ENCODE measurements at places on chromosomes 1 and 21. TPM values are rescaled to one million over a fixed set of nuclear protein-coding genes. Genes with fewer than 3 reads are reported as not detected.

DNA sequence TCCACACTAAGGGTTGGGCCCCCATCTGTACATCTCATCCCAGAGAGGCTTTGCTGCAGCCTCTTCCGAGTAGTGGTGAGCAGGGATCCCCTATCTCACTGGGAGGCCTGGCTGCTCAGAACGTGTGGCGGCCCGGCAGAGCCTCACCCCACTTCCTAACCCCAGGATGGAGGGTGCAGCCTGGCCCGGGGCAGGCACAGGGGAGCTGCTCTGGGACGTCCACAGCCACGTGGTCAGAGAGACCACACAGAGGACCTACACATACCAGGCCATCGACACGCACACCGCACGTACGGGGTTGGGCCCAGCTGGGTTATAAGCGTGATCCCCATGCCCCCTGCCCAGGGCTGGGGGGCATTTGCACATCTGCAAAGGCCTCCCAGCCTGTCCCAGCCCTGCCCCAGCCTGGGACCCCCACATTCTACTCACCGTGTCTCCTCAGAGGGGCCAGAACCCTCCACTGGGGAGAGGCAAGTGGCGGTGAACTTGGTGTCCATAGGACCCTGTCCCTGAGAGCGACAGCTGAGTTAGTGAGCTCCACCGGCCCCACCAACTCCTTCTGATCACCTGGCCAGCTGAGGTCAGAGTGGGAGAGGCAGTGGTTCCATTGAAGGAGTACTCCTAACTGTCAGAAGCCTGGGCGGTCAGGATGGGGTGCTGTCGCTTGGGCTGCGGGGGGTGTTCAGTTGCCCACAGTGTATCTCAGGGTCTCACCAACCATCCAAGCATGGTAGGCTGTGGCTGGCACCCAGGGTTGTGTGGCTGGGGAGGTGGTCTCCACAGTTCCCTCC is 41.2 kb downstream of the TRIM11 start:
- no peaks in the 10 kb centered on the region for H3K27me3 ChIP-seq
- DNase-seq: no peak
- H3K27ac ChIP-seq: peak overlapping the region; percentile 48

CA14 gene
- total RNA-seq: 0.31 TPM

LAMB3 gene
- 1.9 TPM for total RNA-seq

GRCh38 chr1:177305040-177306018 is 134.6 kb downstream of the BRINP2 start:
- no peaks in the 10 kb centered on the region for H3K27me3 ChIP-seq
- no peaks in the 10 kb centered on the region for H3K4me1 ChIP-seq
- no peaks in the 10 kb centered on the region for H3K36me3 ChIP-seq
- DNase-seq: no peak

SLC45A1 gene
- 0.56 TPM for total RNA-seq

ARMH1 gene
- 0.78 TPM for total RNA-seq

TMPRSS2 gene
- total RNA-seq: not detected

- H3K4me1 ChIP-seq: no peaks in the 10 kb centered on the region
- H3K36me3 ChIP-seq: no peaks in the 10 kb centered on the region
- DNase-seq: no peak
- H3K4me3 ChIP-seq: no peak overlapping the region
Observed at GRCh38 chr1:94056996-94057395, 64.0 kb downstream of the ABCA4 start.

GRCh38 chr1:9179463-9180110 is 50.7 kb upstream of the GPR157 start:
- DNase-seq: no peak
- H3K4me3 ChIP-seq: no peak overlapping the region
- H3K27me3 ChIP-seq: peaks cover 8% of the 10 kb centered on the region
- no peak overlapping the region for H3K27ac ChIP-seq
- peaks cover 3% of the 10 kb centered on the region for H3K4me1 ChIP-seq

DNA sequence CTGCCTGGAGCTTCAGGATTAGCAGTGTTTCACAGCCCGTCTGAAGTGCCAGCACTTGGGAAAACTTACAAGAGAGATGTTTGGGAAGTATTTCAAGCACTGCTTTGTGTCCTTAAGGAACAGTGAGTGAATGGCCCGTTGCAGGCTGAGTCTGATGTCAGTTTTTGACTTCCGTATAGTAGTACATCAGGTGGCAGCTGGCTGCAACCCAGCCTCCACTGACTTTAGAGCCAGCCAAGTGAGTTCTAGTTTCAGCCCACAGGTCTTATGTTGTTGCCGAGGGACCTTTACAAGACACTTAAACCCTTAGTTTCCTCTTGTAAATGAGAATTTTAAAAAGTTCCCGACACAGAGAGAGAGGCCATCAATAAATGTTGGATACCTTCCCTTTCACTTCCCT is 35.0 kb downstream of the UCK2 start:
- H3K27ac ChIP-seq: peak overlapping the region; percentile 79
- peaks cover 37% of the 10 kb centered on the region for H3K4me1 ChIP-seq
- no peak overlapping the region for H3K4me3 ChIP-seq
- no peaks in the 10 kb centered on the region for H3K27me3 ChIP-seq
- H3K36me3 ChIP-seq: no peaks in the 10 kb centered on the region

RCC1 gene
- total RNA-seq: 6.1 TPM

- no peak for DNase-seq
- no peaks in the 10 kb centered on the region for H3K27me3 ChIP-seq
- H3K4me3 ChIP-seq: no peak overlapping the region
- H3K27ac ChIP-seq: no peak overlapping the region
- H3K4me1 ChIP-seq: no peaks in the 10 kb centered on the region
- H3K36me3 ChIP-seq: no peaks in the 10 kb centered on the region
Observed at GRCh38 chr1:162368451-162368850, 8.2 kb downstream of the SPATA46 start.

CLDN17 gene
- total RNA-seq: not detected

DNA sequence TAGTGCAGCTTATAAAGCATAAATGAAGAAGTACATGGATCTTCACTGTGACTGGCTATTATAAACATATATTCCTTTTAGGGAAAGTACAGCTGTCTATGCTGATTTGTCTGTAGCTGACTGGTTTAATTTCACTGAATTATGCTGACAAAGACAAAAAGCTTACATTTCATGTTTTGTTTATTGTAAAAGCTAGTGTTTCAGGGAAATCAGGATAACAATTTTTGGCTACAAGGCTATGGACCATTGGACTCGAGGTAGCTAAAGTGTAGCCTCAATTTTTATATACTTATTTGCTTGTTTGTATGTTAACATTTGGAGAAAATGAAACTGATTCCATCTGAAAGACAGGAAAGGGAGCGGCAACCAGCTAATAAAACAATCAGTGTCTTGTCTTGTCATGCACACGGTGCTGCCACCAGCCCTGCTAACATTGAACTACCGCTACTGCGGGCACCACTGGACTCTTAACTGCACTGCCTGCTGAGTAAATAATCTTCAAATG is 480.2 kb downstream of the COL11A1 start:
- no peaks in the 10 kb centered on the region for H3K27me3 ChIP-seq
- H3K27ac ChIP-seq: no peak overlapping the region
- no peaks in the 10 kb centered on the region for H3K4me1 ChIP-seq
- DNase-seq: no peak
- no peak overlapping the region for H3K4me3 ChIP-seq
- no peaks in the 10 kb centered on the region for H3K36me3 ChIP-seq

NPHS2 gene
- not detected for total RNA-seq

OR6N1 gene
- total RNA-seq: not detected

DNA sequence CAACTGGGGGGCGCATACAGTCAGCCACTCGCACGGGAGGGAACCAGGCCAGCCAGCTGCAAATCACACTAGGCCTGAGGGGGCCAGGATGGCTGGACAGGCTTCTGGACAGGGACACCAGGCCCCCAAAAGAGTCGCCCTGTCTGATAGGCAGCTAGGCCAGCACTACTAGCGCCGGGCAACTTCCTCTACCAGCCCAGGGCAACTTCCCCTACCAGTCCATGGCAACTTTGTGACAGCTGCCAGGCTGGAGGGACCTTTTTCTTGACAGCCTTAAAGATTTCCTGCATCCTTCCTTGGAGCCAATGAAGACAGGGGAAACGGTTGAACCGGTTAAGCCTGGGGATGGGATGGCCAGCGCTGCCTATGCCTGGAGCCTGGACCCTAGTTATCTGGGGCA is 5.1 kb downstream of the IFFO2 start:
- no peaks in the 10 kb centered on the region for H3K36me3 ChIP-seq
- H3K4me3 ChIP-seq: no peak overlapping the region
- DNase-seq: no peak
- H3K27me3 ChIP-seq: no peaks in the 10 kb centered on the region

MAGI3 gene
- 2.8 TPM for total RNA-seq

DNA sequence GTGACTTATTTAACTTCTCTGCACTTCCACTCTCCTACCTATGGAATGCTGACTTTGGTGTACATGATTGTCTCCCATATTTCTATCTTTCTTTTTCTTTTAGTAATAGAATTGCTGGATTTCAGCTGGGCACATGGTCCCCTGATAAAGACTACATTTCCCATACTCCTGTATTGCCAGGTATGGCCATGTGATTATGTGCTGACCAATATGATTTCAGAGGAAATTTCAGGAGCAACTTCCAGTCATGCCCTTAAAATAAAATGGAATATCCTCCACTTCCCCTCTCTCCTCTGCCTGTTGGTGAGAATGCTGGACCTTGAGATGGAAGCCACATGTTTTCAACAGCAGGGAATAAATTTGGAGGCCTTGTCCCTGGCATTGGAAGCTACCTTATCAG is 130.7 kb upstream of the IGSF21 start:
- H3K4me3 ChIP-seq: no peak overlapping the region
- H3K36me3 ChIP-seq: no peaks in the 10 kb centered on the region
- no peak for DNase-seq
- no peaks in the 10 kb centered on the region for H3K4me1 ChIP-seq
- no peak overlapping the region for H3K27ac ChIP-seq

- no peaks in the 10 kb centered on the region for H3K4me1 ChIP-seq
- H3K27ac ChIP-seq: peak overlapping the region; percentile 50
- H3K36me3 ChIP-seq: no peaks in the 10 kb centered on the region
- H3K4me3 ChIP-seq: no peak overlapping the region
Observed at GRCh38 chr1:223700388-223700918, 11.9 kb upstream of the CAPN2 start.

DNA sequence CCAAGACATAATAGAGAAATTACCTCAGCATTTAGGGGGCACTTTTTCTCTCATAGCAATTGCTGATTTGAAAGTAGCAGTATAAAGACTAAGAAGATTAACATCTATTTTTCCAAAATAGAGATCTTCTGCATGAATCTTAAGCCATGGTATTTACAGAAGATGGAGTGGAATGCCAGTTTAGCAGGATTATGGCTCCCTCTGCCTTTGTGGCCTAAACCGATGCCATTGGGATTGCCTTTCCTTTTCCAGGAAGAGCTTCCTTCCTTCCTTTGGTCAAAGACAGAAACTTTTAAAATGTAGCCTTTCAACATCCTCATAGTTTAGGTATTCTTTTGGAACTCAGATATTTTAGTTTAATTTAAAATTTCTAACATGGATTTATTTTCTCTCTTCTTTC is 39.4 kb downstream of the CFHR5 start:
- no peak overlapping the region for H3K4me3 ChIP-seq
- H3K36me3 ChIP-seq: no peaks in the 10 kb centered on the region
- no peaks in the 10 kb centered on the region for H3K27me3 ChIP-seq
- no peaks in the 10 kb centered on the region for H3K4me1 ChIP-seq

Measured in gastrocnemius medialis (tissue), 4 donors.